ENCODE measurements at places on chromosomes 3 and 15.

GRCh38 chr3:25094932-25095685 lies 333.0 kb upstream of the RARB start:
- DNase-seq: no peak

DNA sequence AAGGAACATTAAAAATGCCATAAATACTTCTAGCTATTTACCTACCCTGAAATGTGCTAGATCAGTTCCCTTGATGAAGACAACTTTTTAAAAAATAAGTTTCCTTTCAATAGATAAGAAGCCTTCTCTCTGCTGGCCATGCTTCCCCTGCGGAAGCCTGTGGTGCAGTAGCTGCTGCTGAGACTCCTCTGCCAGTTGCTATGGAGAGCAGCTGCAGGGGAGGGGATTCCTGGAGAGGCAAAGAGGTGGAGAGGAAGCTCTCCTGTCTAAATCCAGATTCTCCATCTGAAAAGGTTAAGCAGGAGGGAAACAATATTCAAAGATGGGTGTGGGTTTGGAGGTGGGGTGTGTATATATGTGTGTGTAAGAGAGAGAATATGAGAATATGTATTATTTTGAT lies 69.8 kb upstream of the BFSP2 start:
- no peak for DNase-seq

- peak; percentile 46 for DNase-seq
Observed at GRCh38 chr15:31360843-31361763, 34.5 kb downstream of the KLF13 start.

DNA sequence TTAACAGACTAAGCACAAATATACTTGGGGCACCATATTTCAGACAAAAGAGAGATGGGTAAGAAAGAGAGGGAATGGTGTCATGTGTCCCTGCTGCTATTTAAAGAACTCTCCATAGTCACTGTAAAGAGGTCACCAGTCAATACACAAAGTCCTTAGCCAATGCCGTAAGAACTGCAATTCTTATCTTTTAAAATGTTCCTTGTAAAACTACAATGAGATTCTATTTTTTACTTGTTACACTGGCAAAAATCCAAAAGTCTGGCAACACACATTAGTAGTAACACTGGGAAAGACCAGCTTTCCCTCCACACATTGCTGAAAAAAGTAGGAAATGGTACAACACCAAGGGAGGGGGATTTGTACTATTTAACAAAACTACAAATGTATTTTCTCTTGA lies 189.4 kb downstream of the TBC1D5 start:
- DNase-seq: no peak

- DNase-seq: no peak
Observed at GRCh38 chr3:6228958-6229683, 631.8 kb upstream of the GRM7 start.

GRCh38 chr3:195809796-195810454 lies 1.8 kb downstream of the MUC4 start:
- no peak for DNase-seq

- no peak for DNase-seq
Observed at GRCh38 chr15:67433495-67434099, 87.3 kb upstream of the C15orf61 start.

GRCh38 chr3:12536423-12536822 lies 8.9 kb downstream of the MKRN2OS start:
- no peak for DNase-seq

DNA sequence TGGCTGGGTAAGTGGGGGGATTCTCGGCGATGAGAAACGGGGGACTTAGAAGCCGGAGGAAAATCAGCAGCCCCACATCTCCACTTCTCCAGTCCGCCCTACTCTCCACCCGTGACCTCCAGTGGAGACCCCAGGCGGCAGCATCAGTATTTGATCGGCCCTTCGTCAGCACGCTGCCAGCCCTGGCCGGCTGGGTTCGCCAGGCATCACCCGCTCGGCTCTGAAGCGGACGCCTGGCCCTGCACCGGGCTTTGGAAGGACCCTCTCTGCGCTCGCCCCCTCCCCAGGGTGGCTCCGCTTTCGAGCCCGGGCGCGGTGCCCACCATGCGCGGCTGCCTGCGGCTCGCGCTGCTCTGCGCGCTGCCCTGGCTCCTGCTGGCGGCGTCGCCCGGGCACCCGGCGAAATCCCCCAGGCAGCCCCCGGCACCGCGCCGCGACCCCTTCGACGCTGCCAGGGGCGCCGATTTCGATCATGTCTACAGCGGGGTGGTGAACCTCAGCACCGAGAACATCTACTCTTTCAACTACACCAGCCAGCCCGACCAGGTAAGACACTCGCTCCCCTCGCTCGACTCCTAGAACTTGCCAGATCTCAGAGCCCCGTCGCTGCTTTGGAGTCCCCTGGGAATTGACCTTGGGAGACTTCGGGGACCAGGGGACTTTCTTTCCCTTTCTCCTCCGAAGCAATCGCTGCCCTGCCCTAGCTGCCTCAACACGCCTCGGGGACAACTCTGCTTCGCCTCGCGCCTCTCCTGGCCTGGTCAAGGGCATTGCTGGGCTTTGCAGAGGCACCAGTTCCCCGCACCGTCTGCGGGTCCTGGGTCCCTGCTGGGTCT lies 561 bp downstream of the SIDT1 start:
- DNase-seq: no peak

DNA sequence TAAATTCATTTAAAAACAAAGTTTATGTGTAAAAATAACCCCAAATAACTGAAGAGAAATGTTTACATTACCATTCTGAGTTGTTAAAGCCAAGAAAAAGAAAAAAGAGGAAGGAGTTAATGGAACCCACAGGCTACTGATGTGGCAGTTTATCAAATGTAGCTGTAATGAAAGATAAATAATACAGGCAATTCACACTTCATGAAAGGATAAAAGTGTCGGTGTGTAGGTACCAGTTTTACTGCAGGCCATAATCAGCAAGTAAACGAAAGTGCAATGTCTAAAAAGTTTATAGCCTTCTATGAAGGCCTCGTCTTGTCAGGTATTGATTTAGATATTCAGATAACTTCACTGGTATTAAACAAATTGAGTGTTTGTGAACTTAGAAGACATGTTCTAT lies 164.6 kb downstream of the DPH6 start:
- no peak for DNase-seq

DNA sequence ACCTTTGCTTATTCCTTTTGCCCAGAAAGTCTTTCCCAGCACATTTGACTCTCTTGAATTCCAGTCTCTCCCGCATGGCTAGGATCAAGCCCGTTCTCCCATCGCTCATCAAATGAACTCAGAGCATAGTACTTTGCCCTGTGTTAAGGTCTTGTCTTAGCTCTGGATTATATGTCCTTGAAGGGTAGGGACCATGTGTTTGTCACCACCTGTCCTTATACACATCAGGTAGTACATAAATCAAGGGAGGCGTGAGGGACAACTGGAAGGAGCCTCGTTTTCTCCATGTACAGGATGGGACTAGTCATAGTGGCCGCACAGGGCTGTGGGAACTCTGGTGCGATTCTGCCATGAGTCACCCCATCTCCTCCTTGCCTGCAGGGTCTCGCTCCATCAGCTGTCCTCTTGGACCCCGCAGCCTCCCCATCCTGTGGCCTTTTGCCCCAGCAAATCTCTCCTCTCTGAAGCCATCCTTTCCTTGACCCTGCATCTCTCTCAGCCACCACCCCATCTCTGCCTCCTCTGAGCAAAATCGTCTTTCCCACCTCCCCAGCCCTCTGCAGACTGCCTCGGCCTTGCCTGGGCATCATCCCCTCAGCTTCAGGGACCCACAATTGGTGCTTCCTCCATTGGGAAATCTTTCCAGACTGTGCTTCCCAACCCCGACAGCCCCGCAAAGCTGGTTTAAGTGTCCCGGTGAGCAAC lies 33.4 kb upstream of the RAB6B start:
- no peak for DNase-seq

DNA sequence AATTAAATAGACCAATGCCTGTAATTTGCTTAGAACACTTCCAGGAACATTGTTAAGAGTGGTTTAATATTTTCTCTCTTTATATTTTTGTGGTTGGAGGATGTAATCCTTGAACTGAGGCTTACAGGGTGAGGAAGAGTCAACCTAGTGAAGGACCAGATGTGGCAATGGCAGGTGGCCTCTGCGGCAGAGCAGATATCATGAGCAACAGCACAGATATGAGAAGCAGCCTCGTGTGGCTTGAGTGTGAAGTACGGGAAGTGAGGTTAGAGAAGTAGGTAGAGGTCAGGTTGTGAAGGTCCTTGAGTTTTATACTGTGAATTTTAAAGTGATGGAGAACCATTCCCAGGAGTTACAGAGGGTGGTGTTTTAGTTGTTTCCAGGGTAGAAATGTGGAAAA lies 417.6 kb upstream of the SUCLG2 start:
- no peak for DNase-seq

- no peak for DNase-seq
Observed at GRCh38 chr15:63178034-63178433, 11.4 kb upstream of the RAB8B start.

- DNase-seq: no peak
Observed at GRCh38 chr3:152382312-152383135, 113.8 kb downstream of the MBNL1 start.

- DNase-seq: no peak
Observed at GRCh38 chr15:88255484-88256278, 858 bp downstream of the NTRK3 start.

GRCh38 chr15:48031973-48032372 lies 88.8 kb upstream of the SLC24A5 start:
- no peak for DNase-seq

DNA sequence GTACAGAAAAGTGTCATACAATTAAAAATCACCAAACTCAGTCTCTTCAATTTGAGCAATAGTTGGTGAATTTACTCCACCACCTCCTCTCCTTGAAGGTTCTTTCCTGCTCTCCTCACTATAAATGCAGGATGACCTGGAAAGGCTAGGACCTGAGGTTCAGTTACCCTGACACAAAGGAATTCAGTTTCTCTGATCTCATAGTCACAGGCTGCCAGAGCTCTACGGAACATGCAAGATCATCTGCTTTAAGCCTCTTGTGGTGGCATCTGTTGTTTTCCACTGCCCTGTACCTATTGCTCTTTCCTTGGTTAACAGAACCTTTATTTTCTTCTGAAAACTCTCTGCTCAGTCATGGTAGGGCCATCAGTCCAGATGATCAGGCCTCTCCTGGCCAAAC lies 4.9 kb upstream of the TP63 start:
- DNase-seq: no peak

DNA sequence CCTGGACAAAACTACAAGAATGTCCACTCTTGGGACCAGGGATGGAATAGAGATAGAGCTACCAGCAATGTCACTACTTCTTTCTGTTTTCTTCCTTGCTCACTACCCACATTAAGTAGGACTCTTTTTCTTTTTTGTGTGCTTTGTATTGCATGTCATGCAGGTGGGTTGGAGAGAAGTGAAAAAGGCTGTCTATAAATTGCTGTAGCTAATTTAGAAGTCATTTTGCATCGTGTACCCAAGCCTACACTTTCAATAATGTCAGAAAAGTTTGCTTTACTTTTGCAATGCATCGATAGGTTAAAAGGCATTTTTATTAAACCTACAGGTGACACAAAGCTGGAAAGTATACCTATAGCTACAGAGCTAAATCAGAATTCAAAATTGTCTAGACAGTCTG lies 58.9 kb downstream of the GTF2E1 start:
- DNase-seq: no peak

DNA sequence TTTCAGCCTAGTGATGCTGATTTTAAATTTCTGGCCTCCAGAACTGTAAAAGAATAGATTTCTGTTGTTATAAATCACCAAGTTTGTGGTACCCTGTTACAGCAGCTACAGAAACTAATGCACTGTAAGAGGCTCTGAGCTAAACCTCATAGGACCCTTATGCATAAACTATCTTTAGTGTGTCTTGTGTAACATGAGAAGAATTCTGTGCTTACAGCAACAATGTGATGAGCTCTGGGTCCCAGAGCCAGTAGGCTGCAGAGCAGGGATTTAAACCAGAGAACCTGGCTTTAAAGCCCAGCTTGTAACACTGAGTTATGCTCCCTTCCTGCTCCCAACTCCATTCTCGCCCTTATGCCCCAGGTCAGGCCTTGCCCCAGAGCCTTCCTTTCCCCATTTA lies 113.1 kb downstream of the THSD4 start:
- no peak for DNase-seq

GRCh38 chr3:143362115-143362991 lies 242.8 kb downstream of the CHST2 start:
- DNase-seq: no peak

GRCh38 chr3:54653456-54654195 lies 274.2 kb downstream of the LRTM1 start:
- DNase-seq: no peak

- DNase-seq: no peak
Observed at GRCh38 chr15:96075895-96076294, 254.6 kb upstream of the NR2F2 start.

GRCh38 chr3:35800960-35801459 lies 161.7 kb downstream of the ARPP21 start:
- no peak for DNase-seq

GRCh38 chr15:90862964-90863778 lies 5.2 kb upstream of the FURIN start:
- no peak for DNase-seq

DNA sequence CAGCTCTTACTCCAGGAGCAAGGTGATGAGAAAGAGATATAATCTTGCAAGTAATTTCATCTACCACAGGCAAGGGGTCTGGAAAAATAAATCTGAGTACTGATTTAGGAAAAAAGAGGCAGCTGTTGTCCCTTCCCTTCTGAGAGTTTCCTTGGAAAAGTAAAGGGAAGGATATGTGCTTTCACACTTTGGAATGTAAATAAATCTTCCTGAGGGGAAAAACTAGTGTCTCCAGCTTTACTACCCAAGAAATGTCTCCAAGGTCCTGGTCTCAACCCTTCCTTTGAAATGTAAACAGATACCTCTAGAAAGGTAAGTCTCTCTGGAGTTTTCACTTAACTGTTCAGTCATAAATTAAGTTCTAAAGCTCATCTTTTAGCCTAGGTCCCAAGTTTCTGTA lies 102.6 kb downstream of the DPH6 start:
- no peak for DNase-seq

- DNase-seq: peak; percentile 3
Observed at GRCh38 chr3:98343647-98344507, 9.8 kb upstream of the OR5K4 start.

- no peak for DNase-seq
Observed at GRCh38 chr3:16724487-16724886, 119.3 kb upstream of the DAZL start.

- no peak for DNase-seq
Observed at GRCh38 chr3:195094191-195094921, 176.6 kb downstream of the XXYLT1 start.

DNA sequence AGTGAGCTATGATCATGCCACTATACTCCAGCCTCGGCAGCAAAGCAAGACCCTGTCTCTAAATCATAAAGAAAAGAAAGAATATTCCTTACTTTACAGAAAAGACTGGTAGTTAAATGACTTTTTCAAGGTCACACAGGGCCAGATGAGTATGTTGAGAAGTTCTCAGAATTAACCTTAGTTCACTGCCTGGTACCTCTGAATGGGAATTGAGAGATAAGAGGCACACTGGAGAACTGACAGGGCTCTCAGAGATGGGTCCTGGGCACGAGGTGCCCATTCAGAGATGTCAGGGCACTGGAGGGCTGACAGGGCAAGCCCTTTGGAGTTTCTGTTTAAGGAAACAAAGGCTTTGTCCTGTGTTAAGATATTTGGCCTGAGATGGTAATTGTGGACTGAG lies 157.7 kb downstream of the PDE8A start:
- no peak for DNase-seq

Measured in CMK (cell line).